Activated CD4-positive, alpha-beta T cell treated with anti-CD3 and anti-CD28 coated beads, Interleukin-10, Interleukin-2, amounts not matched to agents 100 ng/mL and 50 ng/mL, durations not matched to agents 16 hours and 8 hours (primary cell): ENCODE measurements at places on chromosomes 5 and 9.

- DNase-seq = no peak
Observed at GRCh38 chr5:5270958-5271785, 131.0 kb downstream of the ADAMTS16 start.

DNA sequence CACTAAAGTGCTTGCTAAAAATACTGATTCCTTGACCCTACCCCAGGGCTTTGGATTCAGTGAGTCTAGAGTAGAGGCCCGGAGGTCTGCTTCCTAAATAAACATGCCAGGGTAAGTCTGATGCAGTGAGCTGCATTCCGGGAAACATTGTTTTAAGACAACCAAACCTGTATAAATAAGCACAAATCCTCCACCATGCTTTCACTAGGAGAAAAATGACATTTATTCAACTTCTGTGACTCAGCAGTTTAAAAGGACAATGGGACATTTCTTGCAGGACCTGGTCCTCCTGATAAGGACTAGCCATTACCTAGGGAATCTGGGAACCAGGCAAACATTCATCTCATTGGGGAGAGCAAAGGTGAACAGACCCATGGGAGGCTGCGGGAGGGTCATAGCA, 335.3 kb downstream of the MLLT3 start:
- DNase-seq = no peak

DNA sequence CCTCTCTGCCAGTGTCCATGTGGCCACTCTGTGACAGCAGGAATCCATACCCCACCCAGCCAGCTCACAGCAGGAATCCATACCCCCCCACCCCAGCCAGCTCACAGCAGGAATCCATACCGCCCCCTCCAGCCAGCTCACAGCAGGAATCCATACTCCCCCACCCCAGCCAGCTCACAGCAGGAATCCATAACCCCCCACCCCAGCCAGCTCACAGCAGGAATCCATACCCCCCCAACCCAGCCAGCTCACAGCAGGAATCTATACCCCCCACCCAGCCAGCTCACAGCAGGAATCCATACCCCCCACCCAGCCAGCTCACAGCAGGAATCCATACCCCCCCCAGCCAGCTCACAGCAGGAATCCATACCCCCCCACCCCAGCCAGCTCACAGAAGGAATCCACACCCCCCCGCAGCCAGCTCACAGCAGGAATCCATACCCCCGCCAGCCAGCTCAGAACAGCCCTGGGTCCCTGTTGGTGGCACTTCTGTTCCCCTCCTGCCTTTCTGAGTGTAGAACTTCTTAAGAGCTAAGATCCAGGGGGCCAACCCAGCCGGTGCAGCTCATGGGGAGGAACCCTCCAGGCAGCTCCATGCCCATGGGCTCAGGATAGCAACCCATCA, 8.4 kb upstream of the RXRA start:
- DNase-seq = no peak

- DNase-seq = no peak
Observed at GRCh38 chr5:123802298-123802951, 290.4 kb downstream of the CSNK1G3 start.

GRCh38 chr5:21680641-21681040, 1172.5 kb downstream of the CDH12 start:
- DNase-seq = no peak

GRCh38 chr5:157137691-157138090, 5.0 kb downstream of the MED7 start:
- no peak for DNase-seq

GRCh38 chr5:33417632-33418031, 23.1 kb upstream of the TARS1 start:
- no peak for DNase-seq

DNA sequence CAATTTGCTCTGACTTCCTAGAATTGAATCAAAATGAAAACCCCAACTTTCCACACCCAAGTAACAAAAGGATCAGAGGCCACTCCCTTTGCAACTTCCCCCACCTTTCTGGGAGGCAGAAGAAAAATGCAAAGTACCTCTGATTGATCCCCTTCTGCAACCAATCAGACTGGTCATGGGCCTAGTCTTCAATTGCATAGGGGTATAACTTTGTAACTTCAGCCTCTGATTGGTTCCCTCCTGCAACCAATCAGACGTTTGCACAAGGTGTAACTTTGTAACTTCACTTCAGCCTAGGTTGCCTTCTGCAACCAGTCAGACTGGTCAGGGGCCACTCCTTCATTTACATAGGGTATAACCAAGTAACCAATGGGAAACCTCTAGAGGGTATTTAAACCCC, 38.3 kb upstream of the CNOT6 start:
- DNase-seq = no peak

DNA sequence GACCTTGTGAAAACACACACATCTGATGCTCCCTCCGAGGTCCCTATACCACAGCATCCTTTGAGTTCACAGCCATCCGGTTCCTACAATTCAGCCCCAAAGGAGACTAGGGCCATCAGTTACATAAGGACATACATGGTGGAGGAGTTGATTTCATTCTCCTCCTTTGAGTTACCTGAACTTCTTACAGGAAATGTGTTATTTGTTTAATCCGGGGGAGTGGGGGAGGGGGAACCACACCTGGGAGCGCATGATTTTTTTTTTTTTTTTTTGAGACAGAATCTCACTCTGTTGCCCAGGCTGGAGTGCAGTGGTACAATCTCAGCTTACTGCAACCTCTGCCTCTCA, 30.7 kb downstream of the SEMA4D start:
- DNase-seq = no peak

GRCh38 chr5:78899922-78900362, 85.2 kb downstream of the ARSB start:
- peak; percentile 56 for DNase-seq

GRCh38 chr9:99459919-99460318, 237.8 kb downstream of the SEC61B start:
- DNase-seq = no peak

DNA sequence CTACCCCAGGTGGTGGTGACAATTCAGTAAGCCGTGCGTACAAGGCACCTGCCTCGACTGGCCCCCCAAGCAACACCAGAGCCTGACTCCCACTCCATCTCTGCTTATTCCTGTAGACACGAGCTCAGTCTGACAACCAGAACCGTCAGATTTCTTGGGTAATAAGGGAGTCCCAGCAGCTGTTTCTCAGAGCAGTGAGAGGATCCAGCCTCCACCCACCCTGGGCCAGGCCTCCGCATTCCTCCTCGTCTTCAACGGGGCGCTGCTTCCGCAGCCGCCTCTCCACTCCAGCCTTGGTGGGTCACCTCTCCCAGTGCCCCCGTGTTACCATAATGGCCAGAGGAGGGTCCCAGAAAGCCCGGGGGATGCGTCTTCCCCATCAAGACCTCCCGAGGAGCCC, 27.7 kb upstream of the GFPT2 start:
- no peak for DNase-seq

GRCh38 chr9:133562611-133563290, 28.2 kb downstream of the ADAMTSL2 start:
- DNase-seq = no peak

DNA sequence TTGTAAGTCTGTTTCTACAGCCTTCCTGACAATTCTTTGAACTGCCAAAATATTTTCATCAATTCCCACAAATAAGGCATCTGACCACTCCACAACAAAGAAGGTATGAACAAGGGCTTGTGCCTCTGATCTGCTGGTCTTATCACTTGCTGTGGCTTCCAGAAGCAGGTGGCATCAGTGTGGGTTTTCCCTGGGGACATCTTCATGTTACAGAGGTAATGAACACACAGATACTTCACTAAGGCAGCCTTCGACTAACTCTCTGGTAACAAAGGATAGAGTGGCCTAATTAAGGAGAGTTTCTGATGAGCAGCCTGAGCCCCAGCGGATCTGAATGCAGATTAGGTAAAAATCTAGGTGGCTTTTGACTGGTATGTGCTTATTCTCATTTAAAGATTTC, 15.2 kb upstream of the ERAP2 start:
- no peak for DNase-seq

DNA sequence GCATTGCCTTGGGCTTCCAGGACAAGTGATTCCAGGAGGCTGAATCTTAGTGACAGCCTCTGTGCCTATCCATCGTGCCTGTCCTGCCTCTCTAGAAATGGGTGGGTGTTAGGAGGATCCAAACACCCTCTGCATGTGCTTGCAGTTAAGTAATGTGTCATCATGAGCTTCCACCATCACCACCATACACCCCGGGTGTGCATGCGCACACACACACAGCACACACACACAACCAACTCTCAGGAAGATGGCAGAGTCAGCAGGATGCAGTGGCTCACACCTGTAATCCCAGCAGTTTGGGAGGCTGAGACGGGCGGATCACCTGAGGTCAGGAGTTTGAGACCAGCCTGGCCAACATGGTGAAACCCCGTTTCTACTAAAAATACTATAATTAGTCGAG, 22.8 kb upstream of the CERCAM start:
- DNase-seq = no peak

- no peak for DNase-seq
Observed at GRCh38 chr9:91516777-91517176, 93.1 kb upstream of the NFIL3 start.

DNA sequence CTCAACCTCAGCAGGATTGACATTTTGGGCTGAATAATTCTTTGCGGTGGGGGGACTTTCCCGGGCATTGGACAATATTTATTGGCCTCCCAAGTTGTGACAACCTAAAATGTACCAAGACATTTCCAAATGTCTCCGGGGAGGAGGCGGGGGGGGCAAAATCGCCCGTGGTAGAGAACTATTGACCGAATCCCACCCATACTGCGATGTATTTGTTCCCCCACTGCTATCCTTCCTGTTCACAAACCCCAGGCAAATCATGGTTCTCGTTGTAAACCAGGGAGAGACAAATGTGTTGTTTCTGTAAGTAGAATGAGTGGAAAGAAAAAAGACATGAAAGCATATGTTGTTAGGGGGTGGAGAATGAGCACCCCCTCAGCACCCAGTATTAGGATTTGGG, 141.9 kb downstream of the PSAT1 start:
- DNase-seq = no peak

GRCh38 chr5:66597183-66597757, 1.1 kb downstream of the MAST4 start:
- no peak for DNase-seq
